Fibroblast of skin of left quadriceps (primary cell): ENCODE measurements at places on chromosomes 7 and 10.

DNA sequence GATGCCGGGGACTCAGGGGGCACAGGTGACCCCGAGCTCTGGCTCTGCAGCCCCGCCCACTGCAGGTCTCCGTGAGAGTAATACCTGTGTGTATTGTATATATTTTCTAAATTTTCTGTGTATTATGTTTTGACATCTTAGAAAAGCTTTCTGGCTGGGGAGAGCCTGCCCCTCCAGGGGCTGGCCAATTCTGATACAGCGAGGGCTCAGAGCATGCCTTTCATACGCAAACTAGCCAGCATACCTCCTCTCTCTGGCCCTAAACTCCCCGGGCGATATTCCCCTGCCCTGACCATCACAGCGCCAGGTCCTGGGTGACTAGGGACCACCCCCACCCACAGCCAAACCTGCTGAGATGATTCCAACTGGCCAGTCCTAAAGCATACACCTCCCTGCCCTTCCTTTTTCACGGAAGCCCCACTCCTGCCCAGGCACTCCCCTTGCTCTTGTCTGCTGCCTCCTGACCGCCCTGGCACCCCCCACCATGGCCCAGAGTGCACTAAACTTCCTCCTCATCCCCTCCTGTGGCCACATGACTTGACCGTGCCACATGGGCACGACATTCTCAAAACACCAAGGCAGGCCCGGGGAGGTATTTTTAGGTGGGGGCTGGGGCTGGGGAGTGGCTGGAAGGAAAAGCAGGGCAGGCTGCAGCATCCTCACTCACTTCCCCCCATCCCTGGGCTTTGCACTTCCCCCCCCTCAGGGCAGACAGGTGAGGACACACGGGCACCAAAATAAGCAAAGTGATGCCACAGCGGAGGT, 61.5 kb downstream of the INSIG1 start:
- no peak for DNase-seq

GRCh38 chr10:102702742-102703141, 11.5 kb downstream of the ARL3 start:
- no peak for DNase-seq

DNA sequence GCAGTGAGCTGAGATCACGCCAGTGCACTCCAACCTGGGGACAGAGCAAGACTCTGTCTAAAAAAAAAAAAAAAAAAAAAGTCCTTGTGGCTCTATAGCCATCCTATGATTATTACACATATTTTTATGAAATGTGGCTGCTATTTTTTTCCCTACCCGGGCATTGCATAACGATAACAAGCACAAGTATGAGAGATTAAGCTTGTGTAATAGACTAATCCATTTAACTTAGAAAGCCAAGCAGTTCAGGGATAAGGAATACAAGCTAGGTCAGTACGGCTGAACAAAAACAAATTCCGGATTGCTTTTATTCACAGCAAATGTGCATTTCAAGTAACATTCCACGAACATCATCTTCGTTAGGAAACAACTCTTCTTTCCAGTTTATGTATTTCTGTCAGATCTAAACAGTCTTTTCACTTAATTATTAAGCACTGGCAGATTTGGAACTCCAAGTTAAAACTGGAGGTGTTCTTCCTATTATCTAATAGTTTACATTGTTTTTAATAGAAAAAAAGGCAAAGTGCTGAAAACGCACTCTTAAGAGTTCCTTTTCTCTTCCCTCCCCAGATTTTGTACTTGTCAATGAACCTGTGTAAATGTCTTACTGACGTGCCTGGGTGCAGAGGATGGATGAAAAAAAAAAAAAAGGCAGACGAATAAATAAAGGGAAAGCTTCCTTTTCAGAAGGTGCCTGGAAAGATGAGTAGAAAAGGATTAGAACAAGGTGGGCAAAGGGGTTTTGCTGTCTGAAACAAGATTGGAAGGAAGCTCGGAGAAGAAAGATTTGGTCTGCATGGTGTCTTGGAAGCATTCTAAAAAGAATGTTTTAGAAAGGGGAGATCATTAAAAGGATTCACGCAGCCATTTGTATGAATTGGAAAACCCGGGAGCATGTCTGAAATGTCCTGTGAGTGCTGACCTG, 81.1 kb downstream of the PRTFDC1 start:
- DNase-seq, result no peak

GRCh38 chr10:84829131-84829530, 500.7 kb downstream of the CCSER2 start:
- no peak for DNase-seq

DNA sequence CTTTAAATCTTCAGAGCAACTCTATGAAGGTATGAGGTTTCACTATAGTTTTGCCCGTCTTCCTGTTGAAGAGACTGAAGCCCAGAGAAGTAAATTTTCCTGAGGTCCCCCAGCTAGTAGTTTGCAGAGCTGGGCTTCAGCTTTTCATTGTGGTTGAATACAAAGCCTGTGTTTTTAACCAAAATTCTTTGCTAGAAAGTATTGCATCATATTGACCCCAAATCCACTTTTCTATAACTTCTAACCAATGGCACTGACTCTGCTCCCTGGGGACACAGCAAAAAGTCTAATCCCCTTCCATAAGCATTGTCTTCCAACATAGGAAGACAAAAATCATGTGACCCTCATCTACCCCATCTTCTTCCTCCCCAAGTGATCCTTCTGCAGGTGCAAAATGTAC, 93.0 kb downstream of the KCNMA1 start:
- peak; percentile 16 for DNase-seq

- no peak for DNase-seq
Observed at GRCh38 chr10:73819081-73819480, 7.7 kb upstream of the NDST2 start.

- no peak for DNase-seq
Observed at GRCh38 chr7:45686441-45687184, 112.4 kb downstream of the ADCY1 start.

- DNase-seq, result no peak
Observed at GRCh38 chr10:31702005-31702404, 226.6 kb downstream of the ARHGAP12 start.

GRCh38 chr7:125136755-125137532, 207.3 kb upstream of the POT1 start:
- no peak for DNase-seq

DNA sequence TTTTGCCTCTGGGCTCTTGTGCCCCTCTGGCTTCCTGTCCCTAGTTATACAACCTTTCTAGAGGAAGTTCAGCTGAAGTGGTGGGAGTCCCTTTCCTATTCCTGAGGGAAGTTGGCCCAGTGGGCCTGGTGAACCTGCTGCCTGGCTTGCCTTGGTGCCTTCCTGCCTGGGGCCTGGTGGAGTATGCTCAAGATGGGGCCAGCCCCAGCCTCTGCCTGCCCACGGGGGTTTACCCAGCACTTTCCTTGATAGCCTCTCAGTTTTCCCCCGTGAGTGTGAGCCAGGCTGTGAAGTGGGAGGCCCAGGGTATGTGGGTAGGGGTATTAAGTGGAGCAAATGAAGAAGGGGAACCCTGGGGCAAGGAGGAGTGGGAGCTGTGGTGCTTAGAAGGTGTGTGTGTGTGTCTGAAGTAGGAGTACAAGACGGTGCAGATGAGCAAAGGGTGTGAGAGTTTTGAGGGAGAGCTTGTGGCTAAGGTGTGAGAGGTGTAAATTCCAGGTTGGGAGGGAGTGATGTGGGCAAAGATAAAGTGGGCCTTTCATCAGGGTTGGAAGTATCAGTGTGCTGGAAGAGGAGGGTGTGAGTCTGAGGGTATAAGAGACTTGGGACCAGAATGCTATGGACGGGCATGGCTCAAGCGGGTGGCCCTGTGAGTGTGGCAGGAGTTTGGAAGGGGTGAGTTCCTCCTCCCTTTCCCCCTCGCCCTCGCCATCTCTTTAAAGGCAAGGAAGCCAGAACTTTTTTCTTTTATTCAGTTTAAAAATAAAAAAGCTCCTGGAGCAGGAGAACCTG, 10.9 kb upstream of the PAX2 start:
- DNase-seq, result no peak

DNA sequence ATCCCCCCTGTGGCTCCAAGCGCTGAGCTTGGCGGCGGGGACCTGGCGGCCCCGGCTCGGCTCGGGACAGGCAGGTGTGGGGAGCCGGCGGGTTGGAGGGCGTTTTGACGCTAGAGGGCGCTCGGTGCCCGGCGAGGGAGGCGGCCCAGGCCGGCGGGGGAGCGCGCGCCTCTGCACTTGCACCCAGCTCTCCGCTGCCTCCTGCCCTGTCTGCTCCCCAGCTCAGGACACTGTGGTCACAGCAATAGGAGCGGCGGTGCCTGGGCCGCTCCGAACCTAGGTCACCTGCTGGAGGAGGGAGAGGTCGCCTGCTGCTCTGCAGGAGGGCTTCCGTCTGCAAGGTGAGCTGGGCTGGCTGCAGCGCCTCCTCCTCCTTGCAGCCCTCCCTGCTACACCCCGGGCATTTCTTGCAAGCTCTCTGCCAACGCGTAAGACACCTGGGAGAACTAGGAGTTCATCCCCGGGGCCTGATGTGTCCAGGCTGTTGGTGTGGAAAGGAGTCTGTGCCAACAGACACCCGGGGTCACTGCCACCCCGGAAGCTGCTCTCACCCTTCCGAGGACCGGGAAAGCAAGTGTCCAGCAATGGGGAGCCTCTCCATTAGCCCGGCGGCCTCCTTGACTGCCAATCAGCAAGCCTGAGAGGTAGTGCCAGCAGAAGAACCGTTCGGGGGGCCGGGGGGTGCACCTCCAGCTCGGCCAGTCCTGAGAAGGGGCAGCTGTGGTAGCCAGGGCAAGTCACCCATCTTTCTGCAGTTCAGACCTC, 620.4 kb downstream of the GALNT17 start:
- DNase-seq, result no peak

DNA sequence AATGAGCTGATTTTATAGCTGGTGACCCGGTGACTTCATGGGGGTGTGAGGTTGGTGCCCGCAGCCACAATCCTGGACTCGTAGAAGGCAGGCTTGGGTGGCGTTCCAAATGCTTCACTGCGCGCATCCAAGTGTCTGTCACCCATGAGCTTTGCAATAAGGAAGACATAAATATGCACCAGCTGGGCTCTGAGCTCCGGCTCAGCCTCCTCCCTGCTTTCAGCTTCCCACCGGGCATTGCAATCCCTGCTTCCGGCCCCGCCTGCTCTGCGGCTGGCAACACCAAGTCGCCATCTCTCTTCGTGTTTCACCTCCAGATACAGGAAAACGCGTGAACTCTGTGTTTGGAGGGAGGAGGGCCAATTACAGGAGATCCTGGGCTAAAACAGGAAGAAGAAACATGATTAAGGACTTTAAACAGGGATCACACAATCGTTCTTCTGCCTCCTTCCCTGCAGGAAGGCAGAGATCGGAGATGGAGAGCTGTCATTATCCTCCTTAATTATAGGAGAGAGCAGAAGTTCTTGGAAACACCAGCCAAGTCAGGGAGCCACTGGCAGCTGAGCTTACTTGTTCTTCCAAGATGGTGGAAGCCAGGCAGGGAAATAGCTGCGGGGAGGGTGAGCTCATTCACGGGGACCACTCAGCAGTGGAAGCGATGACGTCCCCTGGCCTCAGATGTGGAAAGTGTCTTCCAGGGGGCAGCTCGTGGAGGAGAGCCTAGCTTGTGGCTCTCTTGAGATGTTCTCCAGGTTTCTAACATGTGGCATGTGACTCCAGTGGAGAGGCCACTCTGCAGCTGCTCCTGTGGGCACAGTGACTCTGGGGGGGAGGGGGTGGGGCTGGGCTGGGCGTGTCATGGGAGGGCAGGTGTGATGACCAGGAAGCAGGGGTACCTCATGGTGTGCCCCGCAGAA, 134.9 kb downstream of the CAMK1D start:
- peak; percentile 3 for DNase-seq

GRCh38 chr10:34985823-34986222, 104.3 kb downstream of the CUL2 start:
- no peak for DNase-seq

- peak; percentile 81 for DNase-seq
Observed at GRCh38 chr10:118501637-118502440, 93.6 kb downstream of the PRLHR start.

DNA sequence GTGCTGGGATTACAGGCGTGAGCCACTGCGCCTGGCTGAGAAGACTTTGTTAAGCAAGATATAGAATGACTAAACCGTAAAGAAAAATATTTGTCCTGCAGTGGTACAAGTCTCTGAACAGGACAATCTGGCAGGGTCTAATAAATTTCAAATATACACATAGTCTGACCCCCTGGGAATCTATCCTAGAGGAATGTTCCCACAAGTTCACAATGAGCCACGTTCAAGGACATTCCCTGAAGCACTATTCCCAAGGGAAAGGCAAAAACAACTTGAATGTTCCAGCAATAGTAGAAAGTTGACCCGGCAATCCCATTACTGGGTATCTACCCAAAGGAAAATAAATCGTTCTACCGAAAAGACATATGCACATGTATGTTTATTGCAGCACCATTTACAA, 82.0 kb downstream of the HIP1 start:
- no peak for DNase-seq

DNA sequence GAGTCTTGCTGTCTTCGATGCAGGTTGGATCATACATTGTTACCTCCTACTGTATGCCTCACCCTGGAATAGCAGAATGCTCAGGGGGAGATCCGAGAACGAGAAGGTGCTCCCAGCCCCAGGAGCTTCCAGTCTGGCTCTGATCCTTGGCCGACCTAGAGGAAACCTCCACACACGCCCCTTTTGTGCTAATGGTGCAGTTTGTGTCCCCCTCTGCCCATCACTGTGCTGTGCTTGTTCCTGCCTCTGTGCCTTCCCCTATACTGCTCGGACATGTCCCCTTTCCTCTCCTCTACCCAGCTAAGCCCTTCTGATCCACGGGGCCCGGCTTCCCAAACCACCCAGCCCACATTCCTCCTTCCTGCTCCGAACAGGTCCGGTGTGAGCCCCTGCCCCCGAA, 32.5 kb downstream of the ZNF775 start:
- DNase-seq, result no peak

GRCh38 chr10:67697724-67698131, 1.7 kb upstream of the CTNNA3 start:
- DNase-seq, result peak; percentile 9

DNA sequence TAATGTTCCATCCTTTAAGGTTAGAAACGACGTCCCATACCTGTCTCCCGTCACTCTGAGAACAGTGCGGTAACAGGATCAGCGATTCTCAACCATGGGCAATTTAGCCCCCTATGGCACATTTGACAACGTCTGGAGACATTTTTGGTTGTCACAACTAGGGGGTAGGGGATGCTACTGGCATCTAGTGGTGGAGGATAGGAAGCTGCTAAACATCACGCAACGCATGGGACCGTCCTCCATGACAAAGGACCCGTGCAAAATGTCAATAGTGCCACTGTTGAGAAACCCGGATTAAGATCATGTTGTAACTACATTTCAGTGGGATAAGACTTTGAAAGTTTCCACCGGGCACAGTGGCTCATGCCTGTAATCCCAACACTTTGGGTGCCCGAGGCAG, 5.0 kb upstream of the PAXIP1 start:
- DNase-seq, result no peak

- DNase-seq, result no peak
Observed at GRCh38 chr7:19463581-19463980, 245.3 kb downstream of the POLR1F start.

DNA sequence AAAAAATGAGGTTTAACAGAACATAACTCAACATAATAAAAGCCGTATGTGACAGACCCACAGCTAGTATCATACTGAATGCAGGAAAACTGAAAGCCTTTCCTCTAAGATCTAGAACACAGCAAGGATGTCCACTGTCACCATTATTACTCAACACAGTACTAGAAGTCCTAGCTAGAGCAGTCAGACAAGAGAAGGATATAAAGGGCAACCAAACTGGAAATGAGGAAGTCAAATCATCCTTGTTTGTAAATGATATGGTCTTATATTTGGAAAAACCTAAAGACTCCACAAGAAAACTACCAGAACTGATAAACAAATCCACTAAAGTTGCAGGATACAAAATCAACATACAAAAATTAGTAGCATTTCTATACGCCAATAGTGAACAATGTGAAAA, 45.9 kb downstream of the C10orf71 start:
- DNase-seq, result no peak

- peak; percentile 21 for DNase-seq
Observed at GRCh38 chr7:43873300-43873699, 4.0 kb upstream of the MRPS24 start.
